ENCODE measurements at places on chromosomes 13 and 19.

- no peak for DNase-seq
Observed at GRCh38 chr13:112859817-112860190, 109.2 kb upstream of the MCF2L start.

GRCh38 chr13:43019811-43020210, 3.6 kb upstream of the DNAJC15 start:
- DNase-seq: no peak

- DNase-seq: peak; percentile 31
Observed at GRCh38 chr13:51647067-51647466, 62.8 kb downstream of the WDFY2 start.

- no peak for DNase-seq
Observed at GRCh38 chr19:51226067-51226466, 1.2 kb downstream of the CD33 start.

DNA sequence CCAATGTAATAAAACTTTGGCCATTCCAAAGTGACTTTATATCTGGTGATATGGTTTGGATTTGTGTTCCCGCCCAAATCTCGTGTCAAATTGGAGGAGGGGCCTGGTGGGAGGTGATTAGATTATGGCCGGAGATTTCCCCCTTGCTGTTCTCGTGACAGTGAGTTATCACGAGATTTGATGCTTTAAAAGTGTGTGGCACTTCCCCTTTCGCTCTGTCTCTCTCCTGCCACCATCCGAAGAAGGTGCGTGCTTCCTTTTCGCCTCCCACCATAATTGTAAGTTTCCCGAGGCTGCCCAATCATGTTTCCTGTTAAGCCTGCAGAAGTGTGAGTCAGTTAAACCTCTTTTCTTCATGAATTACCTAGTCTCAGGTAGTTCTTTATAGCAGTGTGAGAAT, 9.3 kb upstream of the NALCN start:
- no peak for DNase-seq

- peak; percentile 60 for DNase-seq
Observed at GRCh38 chr19:48290771-48291488, 21.0 kb downstream of the ZNF114 start.
